ENCODE measurements at places on chromosomes 16 and 17.

DNA sequence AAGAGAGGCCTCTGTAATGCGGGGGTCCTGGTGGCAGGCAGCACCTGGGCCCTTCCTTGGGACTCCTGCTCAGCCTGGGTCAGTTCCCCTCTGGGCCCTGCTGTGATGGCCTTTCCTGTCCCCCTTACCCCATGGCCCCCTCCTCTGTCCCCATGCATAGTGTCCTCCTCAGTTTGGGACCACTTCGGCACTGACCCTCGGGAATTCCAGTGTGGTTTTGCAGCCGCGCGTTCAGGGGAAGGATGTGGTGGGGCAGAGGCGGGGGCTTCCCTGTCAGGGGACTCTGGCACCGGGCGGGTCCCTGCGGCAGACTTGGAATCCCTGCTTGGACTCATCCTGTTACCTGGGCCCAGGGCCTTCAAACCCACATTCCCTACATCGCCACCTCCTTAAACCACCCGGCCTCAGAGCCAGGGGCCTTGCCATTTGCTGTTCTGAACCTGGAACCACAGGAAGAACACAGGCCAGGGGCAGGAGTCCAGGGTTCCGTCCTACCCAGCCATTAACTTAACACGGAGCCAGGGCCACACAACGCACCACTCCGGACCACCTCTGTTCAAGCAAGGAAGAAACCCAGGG lies 31.4 kb upstream of the EIF1 start:
- DNase-seq: no peak

DNA sequence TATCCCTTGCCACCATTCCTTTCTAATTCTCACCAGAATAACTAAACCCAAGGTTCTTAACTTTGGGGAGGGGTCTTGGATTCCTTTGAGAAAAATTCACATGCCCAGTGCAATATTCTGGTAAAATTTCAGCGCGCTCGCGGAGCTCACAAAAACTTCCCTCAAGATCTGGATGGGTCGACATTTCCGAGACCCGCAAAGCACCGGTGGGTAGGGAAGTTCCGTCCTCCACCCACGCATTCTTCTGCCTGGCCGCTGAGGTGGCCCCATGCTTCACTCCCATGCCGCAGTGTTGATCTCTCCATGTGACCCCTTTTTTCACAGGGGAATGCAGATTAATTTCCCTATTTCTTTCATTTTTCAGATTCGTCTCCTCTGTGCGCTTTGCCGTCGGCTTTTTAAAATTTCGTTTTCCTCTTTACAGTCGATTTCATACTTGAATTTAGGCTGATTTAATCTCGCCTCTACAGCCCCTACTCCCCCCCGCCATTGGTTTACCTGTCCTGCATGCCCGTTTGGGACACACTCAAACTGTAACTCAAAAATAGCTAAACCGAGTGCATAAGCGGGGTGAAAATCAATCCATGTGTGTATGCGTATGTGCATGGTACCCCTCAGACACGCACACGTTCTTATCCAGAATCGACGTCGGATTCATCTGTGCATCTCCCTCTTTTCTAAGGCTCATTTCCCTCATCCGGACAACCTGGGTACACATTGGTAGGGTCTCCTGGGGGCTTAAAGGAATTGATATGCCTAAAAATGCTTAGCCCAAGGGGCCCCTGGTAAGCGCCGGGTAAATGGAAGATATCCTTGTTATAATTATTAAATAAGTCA lies 1.4 kb upstream of the SP6 start:
- no peak for DNase-seq

DNA sequence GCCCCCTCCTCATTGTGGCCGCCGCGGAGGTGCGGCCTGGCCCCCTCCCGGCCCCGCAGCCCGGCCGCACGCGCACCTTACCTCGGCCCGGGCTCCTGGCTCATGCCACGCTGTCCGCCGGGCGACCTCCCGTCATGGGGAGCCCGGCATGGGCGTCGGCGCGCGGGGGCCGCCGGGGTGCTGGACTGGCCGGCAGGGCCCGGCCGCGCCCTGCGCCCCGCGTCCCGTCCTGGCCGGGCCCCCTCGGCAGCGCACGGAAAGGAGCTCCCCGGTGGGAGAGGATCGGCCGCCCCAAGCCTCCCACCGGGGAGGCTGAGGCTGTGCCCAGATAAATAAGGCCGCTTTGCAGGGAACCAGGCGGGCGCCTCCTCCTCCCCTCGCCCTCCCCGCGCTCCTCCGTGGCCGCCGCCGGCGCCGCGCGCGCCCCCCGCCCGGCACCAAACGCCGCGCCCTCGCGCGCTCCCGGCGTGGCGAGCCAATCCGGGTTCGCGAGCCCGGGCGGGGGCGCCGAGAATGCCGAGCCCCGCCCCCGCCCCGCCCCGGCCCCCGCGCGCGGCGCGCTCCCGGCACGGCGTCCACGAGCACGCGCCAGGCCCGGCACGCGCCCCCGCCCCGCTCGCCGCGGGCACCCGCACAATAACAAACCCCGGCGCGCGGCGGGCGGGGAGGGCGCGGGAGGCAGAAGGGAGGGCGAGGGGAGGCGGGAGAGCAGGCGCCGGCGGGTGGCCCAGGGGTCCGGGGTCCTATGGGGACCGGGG lies at the start of gene FBXL16:
Gene FBXL16 (minus strand): TSS at position 371 of the 758 bp plus-strand sequence. CDS start 8,396 bp downstream, outside the sequence.
- no peak for DNase-seq

DNA sequence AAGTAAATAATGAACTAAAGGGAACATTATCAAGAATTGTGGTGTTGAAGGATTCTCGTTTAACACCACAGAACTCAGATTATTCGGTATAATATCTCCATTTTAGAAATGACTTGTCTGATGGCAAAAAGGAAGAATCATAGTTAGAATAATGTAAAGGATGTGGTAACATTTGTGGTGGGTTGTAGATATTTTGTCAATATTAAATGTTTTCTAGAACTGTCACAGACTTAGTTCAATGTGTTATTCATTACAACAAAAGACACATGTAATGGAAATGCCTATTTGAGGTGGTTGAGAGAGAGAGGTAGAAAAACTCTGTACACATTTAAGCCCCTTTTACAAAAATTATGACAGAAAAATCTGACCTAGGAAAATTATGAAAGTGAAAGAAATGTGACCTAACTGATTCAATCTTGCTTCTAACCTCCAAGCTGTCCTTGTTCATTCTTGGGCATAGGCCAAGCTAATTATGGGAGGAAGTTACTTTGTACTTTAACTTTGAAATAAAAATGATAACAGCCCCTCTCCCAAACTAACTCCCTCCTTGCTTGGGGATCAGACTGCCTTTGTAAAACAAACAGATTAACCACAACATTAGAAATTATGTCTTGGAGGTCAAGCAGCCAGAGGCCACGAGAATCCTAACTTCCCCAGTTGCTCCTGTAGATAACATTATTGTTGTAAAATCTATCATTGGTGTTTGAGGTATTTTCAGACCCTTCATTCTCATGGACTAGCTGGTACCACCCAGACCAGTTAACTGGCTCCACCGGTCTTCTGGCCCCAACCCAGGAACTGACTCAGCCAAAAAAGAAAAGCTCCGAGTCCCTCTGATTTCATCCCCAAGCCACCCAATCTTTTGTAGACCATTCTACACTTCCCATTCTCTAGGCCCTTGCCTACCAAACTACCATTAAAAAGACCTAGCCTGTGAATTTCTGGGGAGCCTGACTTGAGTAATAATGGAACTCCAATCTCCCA lies 1287.8 kb upstream of the CDH8 start:
- DNase-seq: no peak

Measured in amniotic stem cell (primary cell).